ENCODE measurements at places on chromosomes 1 and 21. TPM values are rescaled to one million over a fixed set of nuclear protein-coding genes. Genes with fewer than 3 reads are reported as not detected.

DNA sequence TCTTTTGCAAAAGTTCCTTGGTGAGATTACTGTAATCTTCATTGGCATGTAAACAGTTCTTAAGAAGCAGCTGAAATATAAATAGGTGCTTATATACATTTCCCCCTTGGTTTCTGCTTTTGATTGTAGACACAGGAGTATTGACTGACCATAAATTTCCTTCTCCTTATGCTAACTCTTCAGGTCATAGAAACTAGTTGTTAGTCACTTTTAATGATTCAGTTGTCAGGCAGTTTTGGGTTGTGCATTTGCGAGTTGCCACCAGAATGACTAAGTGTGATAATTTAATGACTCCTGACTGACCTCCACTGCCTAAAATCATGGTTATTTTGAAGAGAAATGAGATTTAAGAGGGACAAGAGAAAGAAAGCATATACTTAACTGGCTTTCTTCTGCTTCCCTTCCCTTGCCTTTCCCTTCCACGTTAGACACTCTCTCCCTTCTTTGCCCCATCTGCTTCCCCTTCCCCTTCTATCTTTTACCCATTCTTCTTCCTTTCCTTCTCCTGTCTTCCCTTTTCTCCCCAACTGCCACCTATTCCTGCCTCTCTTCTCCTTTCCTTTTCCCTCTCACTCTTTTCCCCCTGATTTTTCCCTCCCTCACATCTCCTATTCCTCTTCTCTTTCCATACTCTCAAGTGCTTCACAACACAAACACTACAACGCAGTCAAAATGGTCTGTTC lies 12.3 kb downstream of the ZMPSTE24 start:
- no peak for DNase-seq

GRCh38 chr21:45022348-45022675 lies 52.1 kb upstream of the ADARB1 start:
- no peak for DNase-seq

- no peak for DNase-seq
Measured at GRCh38 chr21:41726970-41727783, 39.7 kb downstream of the RIPK4 start.

GRCh38 chr1:54977533-54978297 lies 2.7 kb upstream of the TMEM61 start:
- no peak for DNase-seq

DNA sequence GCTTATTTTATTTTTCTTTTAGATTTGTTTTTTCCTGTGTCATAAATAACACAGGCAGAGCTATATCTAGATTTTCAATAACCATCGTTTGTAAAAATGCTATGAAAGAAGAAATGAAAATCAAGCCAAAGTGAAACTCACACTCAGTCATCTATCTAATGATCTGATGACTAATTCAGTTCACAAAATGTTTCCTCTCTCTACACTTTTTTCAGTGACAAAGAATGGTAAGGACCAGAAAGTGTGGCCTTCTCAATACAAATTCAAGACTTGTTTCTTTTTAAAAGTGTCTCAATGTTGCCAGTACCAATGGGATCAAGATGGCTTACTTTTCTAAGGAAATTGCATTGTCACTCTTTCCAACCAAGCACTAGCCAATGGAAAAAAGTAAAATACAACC lies 282.8 kb upstream of the PKN2 start:
- DNase-seq, result no peak

EVA1B gene
- total RNA-seq, result 10.9 TPM

DNA sequence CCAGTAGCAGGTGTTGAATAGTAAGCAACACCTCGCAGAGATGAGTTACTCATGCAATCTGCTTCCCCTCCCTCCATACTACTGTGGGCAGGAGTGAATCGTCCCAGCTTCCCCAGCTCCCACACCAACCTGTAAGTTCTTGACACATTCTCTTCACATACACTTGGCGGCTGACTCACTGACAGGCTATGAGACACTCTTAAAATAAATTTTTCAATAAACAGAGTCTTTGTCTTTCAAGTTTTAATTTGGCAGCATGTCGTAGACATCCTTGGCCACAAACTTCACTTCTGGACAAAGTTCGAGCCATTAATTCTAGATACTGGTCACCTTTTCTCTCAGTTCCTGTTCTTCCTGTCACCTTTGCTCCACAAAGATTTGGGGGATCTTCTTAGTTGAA lies 290.7 kb downstream of the TM2D1 start:
- DNase-seq, result no peak

Measured in activated T-helper 1 cell treated with anti-CD3 and anti-CD28 coated beads, Interleukin-12 subunit alpha, Interleukin-12 subunit beta, Interleukin-2, Interleukin-4 antibody, amounts not matched to agents 30 ng/mL and 10 ng/mL and 1 ng/mL, durations not matched to agents 14 hours and 24 hours and 36 hours (primary cell).